NCI-H2081 (cell line): ENCODE measurements at places on chromosomes 6 and 20.

- peak; percentile 44 for DNase-seq
Measured at GRCh38 chr6:14316651-14317386, 199.2 kb downstream of the CD83 start.

DNA sequence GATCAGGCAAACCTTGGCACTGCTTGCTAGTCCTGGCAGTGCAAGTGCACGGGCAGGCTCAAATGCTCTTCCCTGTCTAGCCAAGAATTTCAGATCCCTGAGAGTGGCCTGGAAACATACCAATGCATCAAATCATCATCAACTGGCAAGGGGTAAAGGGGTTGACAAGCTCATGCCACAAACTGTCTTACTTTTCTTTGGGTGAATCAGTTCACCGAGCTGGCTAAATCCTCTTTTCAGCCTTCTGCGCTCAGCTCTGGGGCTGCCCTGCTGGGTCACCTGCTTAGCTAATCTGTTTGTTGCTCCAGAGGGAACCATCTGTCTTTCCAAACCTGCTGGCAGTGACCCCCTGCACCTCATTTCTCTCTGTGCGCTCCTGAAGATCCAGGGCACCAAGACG lies 59.5 kb downstream of the LYRM4 start:
- DNase-seq, result no peak

DNA sequence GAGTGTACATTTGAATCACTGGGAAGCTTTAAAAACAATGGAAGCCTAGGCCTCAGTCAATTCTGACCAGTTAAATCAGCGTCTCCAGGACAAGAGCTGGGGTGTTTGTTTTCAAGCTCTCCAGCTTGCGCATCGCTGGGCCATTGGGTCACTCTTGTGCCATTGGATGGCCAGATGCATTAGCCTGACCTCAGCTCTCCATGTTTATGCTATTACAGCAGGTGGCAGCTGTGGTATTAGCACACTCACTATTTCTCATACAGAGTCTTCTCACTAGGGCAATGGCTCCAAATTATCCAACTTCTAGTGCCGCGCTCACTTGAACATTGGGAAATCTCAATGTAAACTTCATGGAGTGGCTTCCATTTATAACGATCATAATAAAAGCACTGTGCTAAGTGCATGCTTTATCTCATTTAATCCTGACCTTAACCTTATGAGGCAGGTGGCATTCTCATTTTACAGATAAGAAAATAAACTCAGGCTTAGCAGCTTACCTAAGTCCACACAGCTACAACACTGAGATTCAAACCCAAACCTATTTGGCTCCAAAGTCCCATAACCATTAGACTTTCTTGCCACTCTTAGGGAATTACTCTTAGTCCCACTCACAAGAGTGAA lies 108.8 kb downstream of the PPP1R14C start:
- DNase-seq, result no peak

- no peak for DNase-seq
Measured at GRCh38 chr6:108592371-108593337, 31.9 kb downstream of the FOXO3 start.

- DNase-seq, result no peak
Measured at GRCh38 chr6:47592131-47592840, 106.1 kb upstream of the ADGRF4 start.
